ENCODE measurements at places on chromosomes 2 and 18.

- DNase-seq, result no peak
These were observed 367.7 kb upstream of the NETO1 start for GRCh38 chr18:73235491-73235890.

DNA sequence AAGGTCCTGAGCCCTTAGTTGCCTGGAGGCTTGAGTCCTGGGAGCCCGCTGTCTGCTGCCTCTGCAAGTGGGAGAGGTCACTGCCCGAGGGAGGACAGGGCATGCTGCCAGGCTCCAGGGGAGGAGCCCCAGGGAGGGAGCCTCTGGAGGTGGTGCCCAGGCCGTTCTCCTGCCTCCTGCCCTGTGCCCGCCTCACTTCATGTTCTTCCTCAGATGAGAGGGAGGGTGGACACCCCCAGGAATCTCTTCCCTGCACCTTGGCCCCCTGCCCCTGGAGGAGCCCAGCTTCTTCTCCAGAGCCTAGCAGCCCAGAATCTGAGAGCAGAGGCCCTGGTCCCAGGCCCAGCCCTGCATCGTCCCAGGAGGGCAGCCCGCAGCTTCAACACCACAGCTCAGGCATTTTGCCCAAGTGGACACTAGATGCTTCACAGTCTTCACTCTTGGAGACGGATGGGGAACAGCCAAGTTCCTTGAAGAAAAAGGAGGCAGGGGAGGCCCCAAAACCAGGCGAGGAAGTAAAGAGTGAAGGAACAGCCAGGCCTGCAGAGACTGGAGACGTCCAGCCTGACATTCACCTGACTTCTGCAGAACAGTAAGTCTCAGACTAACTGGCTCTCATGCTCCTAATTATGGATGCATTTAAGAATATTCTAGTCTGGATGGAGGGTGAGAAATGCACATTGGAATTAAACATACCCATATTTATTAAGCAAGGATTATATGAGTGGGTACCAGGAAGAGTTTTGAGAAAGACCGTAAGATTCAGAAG, 12.1 kb downstream of the PSD4 start:
- DNase-seq, result no peak

- no peak for DNase-seq
These were observed 72.4 kb upstream of the TNP1 start for GRCh38 chr2:216932113-216932862.

DNA sequence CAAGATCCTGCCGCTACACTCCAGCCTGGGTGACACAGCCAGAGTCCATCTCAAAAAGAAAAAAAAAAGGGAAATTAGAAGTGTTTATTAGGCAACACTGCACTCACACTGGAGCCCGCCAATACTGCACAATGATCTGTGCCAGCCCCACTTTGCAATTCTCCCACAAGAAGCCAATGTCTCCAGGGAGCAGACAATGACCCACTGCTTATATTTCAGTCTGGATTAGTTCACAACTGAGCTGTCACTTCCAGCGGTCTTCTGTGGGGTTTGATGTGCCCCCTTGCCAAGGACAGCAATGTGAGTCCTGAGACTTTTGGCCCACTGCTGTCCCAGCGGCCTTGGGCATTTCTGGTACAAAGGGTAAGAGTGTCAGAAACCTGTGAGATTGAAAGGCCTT, 85.6 kb upstream of the PPM1B start:
- DNase-seq, result no peak

DNA sequence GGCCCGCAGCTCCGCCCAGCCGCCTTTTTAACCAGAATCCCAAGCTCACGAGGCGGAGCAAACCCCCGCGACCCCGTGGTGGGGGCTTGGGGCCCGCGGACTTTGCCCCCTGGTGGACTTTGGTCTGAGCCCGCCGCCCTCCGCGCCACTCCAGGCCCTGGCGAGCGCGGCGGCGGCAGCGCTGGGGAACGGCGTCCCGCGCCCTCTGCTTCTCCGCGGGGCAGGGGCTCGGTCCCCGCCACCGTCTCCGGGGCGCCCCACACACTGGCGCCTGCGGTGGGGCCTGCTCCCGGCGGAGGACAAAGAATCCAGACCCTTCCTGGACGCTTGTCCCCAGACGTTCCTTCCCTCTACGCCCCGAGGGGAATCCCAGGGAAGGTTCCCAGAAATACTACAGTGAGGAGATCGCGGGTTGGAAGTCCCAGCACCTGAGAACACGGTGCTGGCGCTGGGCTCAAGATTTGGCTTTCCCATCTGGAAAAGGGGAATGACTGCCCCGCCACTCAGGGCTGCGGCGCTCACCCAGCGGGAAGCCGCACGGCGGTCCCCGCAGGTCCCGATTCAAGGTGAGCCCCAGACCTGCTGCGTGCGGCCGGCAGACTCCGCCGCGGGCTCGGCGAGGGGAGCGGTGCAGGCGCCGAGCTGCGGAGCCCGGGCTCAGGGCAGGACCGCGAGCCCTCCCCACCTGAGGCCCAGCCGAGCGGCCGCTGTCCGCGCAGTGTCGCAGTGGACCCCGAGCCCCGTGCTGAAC, at the start of gene HAAO:
Gene HAAO, minus strand, starts transcription at position 1 of the 751 bp plus-strand sequence. CDS start 47 bp downstream, outside the sequence.
- no peak for DNase-seq

GRCh38 chr2:224968051-224968450, 74.2 kb downstream of the DOCK10 start:
- no peak for DNase-seq

DNA sequence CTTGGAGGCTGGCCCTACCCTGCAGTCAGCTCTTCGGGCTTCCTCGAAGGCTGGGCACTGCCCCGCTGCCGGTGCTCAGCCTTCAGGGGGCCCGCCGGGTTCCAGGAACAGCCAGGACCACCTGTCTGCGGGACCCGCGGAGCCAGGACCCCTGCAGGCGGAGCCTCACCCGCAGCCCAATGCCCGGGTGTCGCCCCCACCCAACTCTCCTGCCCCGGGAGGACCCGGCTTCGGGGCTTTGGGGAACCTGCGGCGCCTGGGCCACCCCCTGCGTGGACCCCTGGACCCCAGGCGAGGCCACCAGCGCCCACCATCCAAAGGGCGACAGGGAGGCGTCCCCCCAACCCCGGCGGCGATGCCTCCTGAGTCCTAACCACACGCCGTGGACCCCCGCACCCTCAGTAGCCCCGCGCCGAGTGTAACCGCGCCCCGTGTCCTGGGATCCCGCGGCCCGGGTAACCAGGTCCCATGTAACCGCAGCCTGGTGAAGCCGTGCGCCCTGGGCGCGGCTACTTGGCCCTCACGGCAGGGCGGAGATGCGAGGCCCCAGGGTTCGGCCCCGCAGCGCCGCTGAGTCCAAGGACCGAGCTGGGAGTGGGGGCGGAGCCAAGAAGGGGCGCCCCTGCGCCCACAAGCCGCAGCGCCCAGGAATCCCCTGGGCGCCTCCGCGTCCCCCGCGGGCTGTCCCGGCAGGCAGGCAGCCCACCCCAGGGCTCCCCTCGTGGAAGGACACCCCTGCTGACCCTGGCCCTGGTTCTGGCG, 11.0 kb upstream of the UBE2F start:
- DNase-seq, result no peak

GRCh38 chr2:197993363-197993762, 189.0 kb downstream of the PLCL1 start:
- DNase-seq, result no peak

- no peak for DNase-seq
These were observed 29.5 kb downstream of the OSBPL6 start for GRCh38 chr2:178223806-178224205.

DNA sequence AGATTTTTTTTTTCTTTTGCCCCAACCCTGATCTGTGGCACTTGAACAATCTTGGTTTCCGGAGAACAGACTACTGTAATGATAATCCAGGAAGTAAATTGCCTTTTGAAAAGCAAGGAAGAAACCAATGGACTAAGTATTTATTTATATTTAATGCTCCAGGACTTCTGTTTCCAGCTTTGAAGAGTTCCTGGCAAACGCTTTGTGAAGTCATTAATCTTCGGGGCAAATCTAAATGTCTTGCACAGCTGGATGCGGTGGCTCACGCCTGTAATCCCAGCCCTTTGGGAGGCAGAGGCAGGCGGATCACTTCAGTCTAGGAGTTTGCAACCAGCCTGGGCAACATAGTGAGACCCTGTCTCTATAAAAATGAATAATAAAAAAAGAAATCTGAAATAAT, 135.1 kb upstream of the GATA6 start:
- DNase-seq, result no peak

DNA sequence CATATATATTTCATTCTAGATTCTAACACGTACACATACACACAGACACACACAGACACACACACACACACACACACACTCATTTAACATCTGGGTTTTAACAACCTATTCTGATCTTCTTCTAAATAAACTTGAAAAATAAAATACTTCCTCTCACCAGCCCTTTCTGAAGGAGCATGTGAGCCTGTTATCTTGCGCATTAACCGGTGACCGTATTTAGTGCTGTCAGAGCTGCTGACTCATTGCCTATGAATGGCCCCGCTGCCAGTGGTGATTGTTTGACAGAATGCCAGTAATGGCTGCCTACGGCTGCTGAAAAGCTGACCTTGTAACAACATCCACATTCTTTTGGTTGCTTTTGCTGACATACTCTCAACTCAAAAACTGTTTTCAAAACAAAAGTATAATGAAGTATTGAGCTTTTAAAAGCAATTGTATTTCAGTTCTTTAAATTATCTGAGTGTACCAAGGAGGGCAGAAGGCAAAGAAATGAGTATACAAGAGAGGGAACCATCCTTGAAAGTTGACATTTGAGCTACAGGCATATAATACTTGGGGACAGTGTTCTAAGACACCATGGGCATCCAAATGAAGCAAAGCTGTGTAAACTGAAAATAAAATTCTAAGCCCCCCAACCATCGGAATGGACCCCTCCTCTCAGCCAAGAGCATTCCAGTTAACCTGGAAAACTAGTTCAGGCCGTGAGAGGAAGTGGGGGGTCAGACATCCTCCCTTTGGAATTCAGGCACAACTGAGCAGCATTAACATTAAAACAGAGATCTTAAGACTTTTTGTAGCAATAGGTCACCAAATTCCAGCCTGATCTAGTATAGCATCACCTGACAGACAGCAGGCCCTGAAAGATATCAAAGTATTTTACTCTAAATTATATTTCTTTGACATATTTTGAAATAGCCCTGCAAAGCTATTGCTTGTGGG, 50.2 kb upstream of the DTNA start:
- no peak for DNase-seq

DNA sequence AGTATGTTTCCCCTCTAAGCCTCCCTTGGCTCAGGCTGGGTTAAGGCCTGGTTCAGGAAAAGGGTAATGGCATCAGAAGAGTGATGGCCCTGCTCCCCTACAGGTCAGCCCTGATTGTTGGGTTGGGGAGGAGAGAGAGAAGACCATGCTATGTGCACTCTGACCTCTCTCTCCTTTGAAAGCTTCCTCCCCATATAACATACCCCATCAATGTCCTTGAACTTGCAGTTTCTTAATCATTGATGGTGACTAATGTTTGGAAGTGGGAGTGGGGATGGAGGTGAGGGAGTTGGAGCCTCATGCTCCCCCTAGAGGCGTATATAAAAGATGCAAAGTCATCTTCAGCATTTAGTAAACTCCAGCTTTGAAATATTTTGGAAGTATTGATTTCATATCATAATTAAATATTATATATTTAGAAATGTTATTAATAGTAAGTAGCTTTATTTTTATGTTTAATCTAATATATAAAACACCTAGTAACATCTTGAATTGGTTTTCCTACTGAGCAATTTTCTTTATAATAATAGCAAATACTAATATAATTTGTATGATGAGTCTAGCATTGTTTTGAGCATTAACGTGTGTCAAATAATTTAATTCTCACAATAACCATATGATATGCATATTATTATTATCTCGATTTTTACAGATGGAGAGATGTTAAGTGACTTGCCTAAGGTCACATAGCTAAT, 8.8 kb downstream of the PLCL1 start:
- peak; percentile 20 for DNase-seq

- DNase-seq, result no peak
These were observed 1.2 kb upstream of the ECEL1 start for GRCh38 chr2:232488721-232489300.

GRCh38 chr2:204972606-204973336, 427.5 kb downstream of the PARD3B start:
- no peak for DNase-seq

- peak; percentile 15 for DNase-seq
These were observed 182.7 kb downstream of the RPIA start for GRCh38 chr2:88874063-88874657.

GRCh38 chr2:131016826-131017741, 76.2 kb downstream of the FAM168B start:
- DNase-seq, result no peak

DNA sequence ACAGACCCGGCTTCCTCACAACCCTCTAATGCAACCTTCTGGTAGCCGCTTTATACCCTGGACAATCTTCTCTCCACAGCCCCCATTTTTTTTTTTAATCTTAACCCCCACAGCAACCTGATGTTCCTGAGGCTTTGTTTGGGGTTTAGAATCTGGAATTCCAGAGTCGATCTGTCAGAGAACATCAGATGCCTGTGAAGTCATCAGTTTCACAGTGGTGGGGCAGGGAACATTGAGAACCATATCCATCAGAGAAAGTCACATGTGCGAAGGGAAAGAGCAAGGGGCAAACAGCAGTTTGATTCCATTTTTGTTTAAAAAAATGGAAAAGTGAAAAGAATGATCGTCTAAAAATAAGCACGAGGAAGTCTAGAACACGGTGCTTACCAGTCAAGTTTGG, 20.6 kb downstream of the NPAS2 start:
- DNase-seq, result no peak

All from stimulated activated CD4-positive, alpha-beta T cell treated with anti-CD3 and anti-CD28 coated beads, Interleukin-2, amount 100 ng/mL, for 4 hours (primary cell).